Adrenal gland (tissue), 19 donors: ENCODE measurements at places on chromosomes 3 and 15. TPM values are rescaled to one million over a fixed set of nuclear protein-coding genes. Genes with fewer than 3 reads are reported as not detected.

Gene RHCG
- 0.90 TPM for total RNA-seq

Gene COL6A5
- not detected for total RNA-seq

Gene ZNF660
- 3.0 TPM for total RNA-seq

Gene MST1R
- 1.2 TPM for total RNA-seq

Gene CIB1
- 48.6 TPM for total RNA-seq

Gene EIF4G1
- total RNA-seq = 231 TPM

Gene CNTN6
- total RNA-seq = 8.0 TPM

Gene SKOR1
- total RNA-seq = 0.47 TPM

Gene CD200R1
- total RNA-seq = 4.6 TPM

Gene THAP10
- 5.4 TPM for total RNA-seq

Gene ADAMTSL3
- total RNA-seq = 17.6 TPM

Gene CDHR4
- total RNA-seq = not detected

Gene SH2D7
- total RNA-seq = not detected

Gene EPHB3
- total RNA-seq = 1.8 TPM

Gene TRAIP
- total RNA-seq = 6.3 TPM

Gene FGF7
- 0.48 TPM for total RNA-seq
